ENCODE measurements at places on chromosomes 16 and 17. TPM values are rescaled to one million over a fixed set of nuclear protein-coding genes. Genes with fewer than 3 reads are reported as not detected.

LDHD gene
- total RNA-seq = 0.65 TPM

CBX8 gene
- total RNA-seq = 8.8 TPM

CBX2 gene
- total RNA-seq = 27.2 TPM

CLN3 gene
- 23.7 TPM for total RNA-seq

PSME3 gene
- total RNA-seq = 217 TPM

CIAPIN1 gene
- 102 TPM for total RNA-seq

ITGA2B gene
- 0.05 TPM for total RNA-seq

SDK2 gene
- total RNA-seq = 0.31 TPM

KRTAP1-1 gene
- not detected for total RNA-seq

DNA sequence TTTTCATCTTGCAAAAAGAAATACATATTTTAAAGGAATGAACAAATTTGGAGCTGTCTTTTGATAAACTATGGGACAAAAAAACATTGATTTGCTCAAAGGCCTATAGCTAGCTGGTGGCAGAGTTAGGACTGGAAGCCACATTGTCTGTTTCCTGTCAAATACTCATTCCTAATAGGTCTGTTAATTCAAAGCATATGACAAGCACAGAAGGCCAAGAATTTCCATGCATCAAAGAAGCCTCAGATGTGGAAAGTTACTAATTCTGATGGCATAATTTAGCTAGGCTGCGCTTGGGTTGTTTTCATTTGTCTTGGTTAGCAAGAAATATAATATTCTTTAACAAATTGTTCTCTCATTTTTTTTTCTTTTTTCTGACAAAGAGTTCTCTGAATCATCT lies 98.0 kb downstream of the CDK5R1 start:
- no peak for DNase-seq

GRCh38 chr16:21281698-21282389 lies 3.8 kb upstream of the CRYM start:
- DNase-seq = no peak

- DNase-seq = no peak
These were observed 9.3 kb downstream of the ZCCHC14 start for GRCh38 chr16:87483481-87483880.

GRCh38 chr16:1214719-1215118 lies 10.3 kb downstream of the TPSG1 start:
- no peak for DNase-seq

DNA sequence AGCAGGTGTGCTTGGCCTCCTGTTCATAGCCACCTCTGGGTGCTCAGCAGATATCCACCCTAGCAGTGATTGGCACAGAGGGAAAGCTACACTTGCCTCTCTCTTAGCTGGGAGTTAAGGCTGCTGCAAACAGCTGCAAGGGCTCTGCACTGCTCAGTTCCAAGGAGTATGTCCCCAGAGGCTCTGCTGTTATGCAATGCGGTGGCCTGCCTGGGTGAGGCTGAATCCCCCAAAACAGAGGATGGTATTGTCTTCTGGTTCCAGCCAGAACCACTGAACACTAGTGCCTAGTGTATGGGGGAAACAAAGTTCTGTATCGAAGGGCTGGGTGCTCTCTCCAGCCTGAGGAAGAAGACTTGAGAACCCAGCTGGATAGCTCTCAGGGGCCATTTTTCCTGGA lies 16.8 kb downstream of the TMEM94 start:
- DNase-seq = no peak

DNA sequence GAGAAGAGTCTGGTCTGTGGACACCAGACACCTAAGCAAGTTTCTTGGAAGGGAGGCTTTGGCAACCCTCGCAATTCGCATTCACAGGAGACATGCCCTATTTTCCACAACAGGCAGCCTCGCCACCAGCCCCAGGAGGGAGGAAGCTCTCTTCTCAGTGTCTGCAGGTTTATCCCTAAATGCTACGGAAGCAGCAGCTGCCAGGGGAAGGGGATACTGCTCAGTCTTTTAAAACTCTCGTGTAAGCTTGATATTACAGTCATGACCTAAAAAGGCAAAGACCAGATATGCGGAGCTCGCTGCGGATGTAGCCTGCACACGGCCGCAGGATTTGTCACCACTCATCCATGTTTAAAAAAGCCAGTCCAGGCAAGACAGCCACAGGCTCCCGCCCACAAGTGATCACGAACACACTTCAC lies 159.2 kb upstream of the RPH3AL start:
- DNase-seq = no peak

- no peak for DNase-seq
These were observed 2.2 kb downstream of the KCNH6 start for GRCh38 chr17:63525190-63525946.

DNA sequence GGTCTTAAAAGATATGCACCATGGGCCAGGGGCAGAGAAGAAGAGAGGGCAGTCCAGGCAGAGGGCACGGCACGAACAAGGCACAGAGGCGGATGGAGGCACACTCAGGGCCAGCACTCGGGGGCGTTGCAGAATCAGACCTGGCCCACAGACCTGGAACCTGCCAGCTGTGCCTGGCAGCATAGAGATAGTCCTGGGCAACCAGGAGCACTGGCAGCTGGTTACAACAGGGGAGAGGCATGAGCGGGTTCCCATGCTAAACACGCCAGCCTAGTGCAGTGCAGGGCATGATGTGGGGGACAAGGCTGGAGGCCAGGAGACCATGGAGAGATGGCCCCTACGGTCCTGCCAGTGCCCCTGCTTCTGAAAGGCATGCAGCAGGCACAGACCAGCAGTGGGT lies 56.9 kb upstream of the RBFOX3 start:
- no peak for DNase-seq

DNA sequence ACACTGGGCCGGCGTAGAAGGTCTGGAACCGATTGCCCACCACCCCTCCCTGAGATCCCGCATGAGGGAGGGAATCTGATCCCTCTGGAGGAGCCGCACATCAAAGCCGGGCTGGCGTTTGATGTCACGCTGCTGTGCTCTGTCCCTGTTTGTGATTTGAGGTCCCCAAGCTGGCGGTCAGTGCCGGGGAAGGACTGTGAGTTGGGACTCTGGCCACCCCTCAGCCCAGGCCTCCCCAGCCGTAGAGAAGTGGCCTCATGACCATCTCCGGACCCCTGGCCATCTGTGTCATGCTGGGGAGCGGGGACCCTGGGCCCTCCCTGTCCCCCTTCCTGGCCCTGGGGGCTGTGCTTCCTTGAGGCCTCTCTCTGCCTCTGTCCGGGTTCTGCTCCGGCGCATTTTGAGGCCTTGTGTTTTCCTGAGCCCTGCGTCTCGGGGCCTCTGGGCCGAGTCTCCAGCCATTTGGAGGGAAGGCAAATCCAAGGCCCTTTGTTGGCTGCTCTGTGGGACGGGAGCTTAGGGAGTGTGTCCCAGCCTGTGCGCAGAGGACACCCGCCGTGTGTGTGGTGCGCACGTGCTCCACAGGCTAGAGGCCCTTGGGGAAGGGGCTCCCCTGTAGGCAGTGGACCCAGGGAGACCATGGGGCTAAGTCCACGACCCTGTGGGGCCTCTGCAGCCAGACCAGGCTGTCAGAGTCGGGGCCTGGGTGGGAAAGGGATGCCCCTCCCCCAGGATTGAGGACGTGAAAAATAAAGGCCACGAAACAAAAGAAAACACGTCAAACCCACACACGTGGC lies 15.1 kb downstream of the ASPSCR1 start:
- no peak for DNase-seq

- no peak for DNase-seq
These were observed 1034.5 kb upstream of the EEF2KMT start for GRCh38 chr16:6132121-6132520.

- no peak for DNase-seq
These were observed 137.9 kb downstream of the GAS7 start for GRCh38 chr17:10060526-10060925.

GRCh38 chr16:10614685-10615084 lies 34.3 kb upstream of the EMP2 start:
- DNase-seq = no peak

GRCh38 chr17:44353672-44354331 lies 8.7 kb downstream of the GRN start:
- no peak for DNase-seq

DNA sequence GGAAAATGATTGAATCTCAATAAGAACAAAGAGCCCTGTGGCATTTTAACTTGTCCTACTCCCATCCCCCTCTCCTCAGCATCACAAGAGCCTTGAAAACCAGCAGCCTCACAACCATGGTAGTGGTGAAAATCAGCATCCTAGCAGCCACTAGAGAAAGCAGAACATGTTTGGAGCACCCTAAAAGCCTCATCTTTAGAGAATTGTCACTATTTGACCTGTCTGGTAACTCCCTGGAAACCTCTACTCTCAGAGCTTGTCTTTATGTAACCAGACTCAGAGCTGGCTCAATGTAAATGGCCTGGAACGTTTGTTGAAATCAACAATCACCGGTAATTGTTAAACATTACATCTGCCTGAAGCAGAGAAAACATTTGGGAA lies 70.8 kb downstream of the MMD start:
- no peak for DNase-seq

DNA sequence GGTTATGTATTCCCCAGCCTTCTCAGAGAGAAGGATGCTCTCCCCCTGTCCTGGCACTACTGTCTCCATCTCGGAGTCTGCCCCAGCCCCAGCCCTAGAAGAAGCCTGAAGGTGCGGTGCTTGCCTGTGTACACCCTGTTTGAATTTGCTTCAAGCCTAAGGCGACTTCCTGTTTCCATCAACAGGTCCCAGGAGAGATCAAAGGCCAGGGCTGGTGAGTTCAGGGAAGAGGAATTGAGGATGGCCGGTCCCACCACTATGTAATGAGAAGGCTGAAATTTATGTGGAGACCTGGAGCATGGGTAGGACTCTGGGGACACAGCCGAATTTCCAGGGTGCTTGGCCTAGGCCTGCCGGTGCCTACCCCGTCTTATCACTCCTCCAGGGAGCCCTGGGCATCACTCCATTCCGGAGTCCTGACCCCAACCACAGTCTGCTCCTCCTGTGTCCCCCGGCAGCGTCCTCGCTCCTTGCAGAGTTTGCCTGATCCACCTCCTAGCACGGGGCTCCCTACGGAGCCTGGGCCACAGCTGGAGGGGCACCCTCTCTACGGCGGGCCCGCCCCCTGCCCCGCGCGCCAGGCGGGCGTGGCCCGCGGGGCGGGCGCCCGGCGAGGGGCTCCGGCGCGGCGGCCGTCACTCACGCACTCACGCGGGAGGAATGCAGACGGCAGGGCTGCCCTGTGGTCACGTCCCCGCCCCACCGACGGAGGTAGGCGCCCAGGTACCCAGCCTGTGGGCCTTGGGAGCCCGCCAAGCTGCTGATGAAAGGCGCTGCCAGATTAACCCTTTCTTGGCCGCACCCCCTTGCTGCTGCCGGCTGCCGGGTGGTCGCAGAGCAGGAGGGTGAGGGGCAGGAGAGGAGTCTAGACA lies 53.8 kb upstream of the TAC4 start:
- no peak for DNase-seq

- no peak for DNase-seq
These were observed 224.1 kb upstream of the FOXF1 start for GRCh38 chr16:86285938-86286921.

- no peak for DNase-seq
These were observed 88.9 kb downstream of the C16orf78 start for GRCh38 chr16:49462362-49462988.

DNA sequence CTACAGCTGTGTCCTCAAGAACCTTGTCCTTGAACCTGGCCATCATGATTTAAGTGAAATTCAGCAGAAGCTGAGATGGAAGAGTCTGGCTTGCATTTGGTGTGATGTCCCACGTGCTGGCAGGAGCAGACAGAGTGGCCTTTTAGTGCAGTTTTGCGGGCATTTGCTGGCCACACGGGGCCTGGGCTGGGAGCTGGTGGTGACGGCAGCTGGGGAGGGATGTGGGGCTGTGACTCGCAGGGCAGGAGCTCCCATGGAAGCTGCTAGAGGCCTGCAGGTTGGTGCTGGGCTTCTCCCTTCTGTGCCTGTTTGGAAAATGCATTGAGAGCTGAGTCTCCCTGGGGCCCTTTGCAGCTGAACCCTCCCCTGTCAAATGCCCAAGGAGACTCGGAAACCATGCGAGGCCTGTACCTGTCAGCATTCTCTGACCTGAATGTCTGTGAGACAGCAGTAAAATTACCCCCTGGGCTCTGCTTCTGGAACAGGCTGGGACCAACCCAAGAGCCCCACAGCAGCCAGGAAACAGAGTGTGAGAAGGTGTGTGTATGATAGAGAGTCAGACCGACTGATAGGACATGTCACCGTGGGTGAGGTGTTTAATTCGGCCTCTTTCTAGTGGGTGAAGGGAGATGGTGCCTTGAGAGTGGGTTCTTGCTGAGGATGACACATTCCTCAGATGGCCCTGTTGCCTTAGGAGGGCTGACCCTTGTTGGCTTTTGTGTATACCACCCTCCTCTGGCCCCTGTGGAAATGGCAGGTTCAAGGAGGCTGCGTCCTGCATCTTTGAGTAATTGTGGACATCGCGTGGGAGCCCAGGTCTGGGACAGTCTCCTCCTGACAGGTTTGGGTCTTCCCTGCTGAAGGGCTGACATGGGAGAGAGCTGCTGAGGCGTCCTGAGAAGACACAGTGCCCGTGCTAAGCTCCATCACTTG lies 145.5 kb downstream of the MSI2 start:
- no peak for DNase-seq

- peak; percentile 97 for DNase-seq
These were observed 12.4 kb downstream of the TEX14 start for GRCh38 chr17:58679263-58680037.

Measured in A172 (cell line).